ENCODE measurements at places on chromosomes 5 and 9.

GRCh38 chr5:54581831-54582548 lies 64.4 kb downstream of the SNX18 start:
- no peak for DNase-seq

GRCh38 chr5:19001054-19001453 lies 986.9 kb downstream of the CDH18 start:
- no peak for DNase-seq

DNA sequence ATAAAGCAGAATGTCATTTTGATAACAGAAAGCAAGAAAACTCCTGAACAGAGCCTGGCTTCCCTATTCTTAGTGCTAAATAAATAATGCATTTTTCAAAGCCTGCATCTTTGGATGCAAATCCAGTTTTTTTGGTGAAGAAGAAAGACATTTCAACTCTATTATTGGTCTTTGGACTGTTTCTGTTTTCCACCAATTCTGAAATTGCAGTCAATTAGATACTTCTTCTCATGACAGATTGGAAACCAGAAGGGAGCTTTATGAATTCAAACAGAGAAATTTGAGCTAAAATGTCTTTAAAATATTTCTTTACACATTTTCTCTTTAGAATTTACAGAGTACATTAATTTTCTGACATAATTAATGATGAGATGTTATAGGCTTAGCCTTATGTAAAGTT lies 189.8 kb downstream of the YTHDC2 start:
- DNase-seq, result no peak

DNA sequence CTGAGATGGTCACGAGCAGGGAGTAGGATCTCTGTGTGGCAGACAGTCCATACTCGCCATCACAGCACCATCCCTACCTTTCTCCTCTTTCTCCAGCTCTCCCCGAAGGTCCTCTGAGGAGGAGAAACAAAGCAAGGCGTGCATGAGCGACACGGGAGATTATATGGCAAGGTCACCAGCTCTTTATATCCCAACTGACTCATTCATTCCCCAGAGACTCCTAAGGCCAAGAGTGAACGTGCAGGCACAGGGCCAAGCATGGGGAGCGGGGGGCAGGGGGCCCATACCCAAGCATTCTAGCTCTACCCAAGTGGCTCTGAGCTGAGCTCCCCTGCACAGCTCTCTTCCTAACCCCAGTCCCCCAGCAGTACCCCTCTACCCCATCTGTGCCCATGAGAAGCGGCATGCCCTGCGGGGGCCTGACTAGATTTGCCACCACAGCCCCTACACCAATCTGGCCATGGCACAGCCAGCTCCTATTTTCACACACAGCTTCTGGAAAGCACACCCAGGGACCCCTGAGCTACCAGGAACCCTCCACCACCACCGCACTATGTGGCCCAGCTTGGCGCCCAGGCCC lies 6.8 kb downstream of the TRIM7 start:
- no peak for DNase-seq

- DNase-seq, result no peak
Measured at GRCh38 chr9:124792257-124793014, 15.5 kb downstream of the OLFML2A start.

GRCh38 chr5:133702791-133703770 lies 90.7 kb upstream of the FSTL4 start:
- DNase-seq, result no peak

DNA sequence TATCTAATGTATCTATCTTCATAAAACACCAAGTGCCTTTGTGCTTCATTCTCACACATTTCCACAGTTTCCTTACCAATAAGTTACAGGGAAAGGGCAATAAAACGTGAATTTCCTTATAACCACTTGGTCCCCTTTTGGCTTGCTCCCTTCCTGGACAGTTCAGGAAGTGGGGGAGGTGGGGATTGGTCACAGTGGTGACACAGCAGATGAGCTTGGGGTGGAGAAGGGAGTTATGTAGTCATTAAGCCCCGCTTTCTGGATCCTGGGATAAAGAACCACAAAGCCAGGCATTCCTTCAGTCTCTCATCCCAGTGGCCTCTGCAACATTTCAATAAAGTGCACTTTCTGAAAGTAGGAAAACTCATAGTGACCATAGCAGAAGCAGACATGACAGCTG lies 47.1 kb upstream of the FYB1 start:
- DNase-seq, result no peak

Measured in hematopoietic multipotent progenitor cell (in vitro differentiated cells).